ENCODE measurements at places on chromosomes 11 and 22. TPM values are rescaled to one million over a fixed set of nuclear protein-coding genes. Genes with fewer than 3 reads are reported as not detected.

Gene GRAP2
- total RNA-seq: not detected

Gene MYEOV
- total RNA-seq: 2.2 TPM

Gene DMC1
- 2.2 TPM for total RNA-seq

Gene MOB2
- total RNA-seq: 46.0 TPM

Gene CDON
- total RNA-seq: 1.8 TPM

Gene CDHR5
- not detected for total RNA-seq

Gene NDUFA6
- total RNA-seq: 61.7 TPM

Gene GLYAT
- not detected for total RNA-seq
